ENCODE measurements at places on chromosomes 12 and 14. TPM values are rescaled to one million over a fixed set of nuclear protein-coding genes. Genes with fewer than 3 reads are reported as not detected.

DNA sequence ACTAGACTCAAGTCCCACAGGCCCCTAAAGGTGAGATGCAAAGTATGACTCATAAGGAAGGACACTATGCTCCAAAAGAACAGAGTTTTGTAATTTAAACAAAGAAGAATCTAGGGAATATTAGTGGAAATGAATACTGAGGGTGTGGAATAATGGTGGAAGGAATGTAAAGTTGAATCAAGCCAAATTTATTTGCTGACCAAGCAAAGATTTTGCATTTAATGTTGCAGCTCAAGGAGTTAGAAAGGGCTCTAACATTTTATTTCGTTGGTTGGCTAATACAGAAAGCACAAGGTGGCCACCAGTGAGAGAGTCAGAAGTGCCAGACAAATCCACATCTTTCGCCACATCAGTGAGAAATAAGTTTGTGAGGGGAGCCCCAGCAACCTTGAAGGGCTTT is 550.3 kb downstream of the FOXG1 start:
- no peak for DNase-seq

The FAR2 gene
- total RNA-seq, result 10.0 TPM

- DNase-seq, result no peak
Measured at GRCh38 chr12:9032202-9032964, 43.0 kb downstream of the KLRG1 start.

- DNase-seq, result peak; percentile 27
Measured at GRCh38 chr14:51357250-51357649, 117.2 kb downstream of the TMX1 start.

The PMCH gene
- not detected for total RNA-seq

DNA sequence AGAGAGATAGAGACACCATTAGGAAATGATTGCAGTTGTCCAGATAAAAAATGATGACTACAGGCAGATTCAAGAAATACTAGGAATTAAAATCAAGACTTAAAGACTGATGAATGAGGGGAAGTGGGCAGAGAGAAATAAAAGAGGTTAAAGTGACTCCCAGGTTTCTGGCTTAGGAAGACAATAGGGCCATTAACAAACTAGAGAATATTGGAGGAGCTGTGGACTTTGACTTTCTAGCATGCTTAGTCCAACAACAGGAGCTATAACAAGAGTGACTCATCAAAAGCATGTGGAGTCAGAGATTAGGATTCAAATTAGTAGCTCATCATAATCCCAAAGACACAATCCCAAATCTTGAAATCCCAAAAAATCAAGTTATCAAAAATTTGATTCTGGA is 101.5 kb downstream of the BMP4 start:
- peak; percentile 13 for DNase-seq

DNA sequence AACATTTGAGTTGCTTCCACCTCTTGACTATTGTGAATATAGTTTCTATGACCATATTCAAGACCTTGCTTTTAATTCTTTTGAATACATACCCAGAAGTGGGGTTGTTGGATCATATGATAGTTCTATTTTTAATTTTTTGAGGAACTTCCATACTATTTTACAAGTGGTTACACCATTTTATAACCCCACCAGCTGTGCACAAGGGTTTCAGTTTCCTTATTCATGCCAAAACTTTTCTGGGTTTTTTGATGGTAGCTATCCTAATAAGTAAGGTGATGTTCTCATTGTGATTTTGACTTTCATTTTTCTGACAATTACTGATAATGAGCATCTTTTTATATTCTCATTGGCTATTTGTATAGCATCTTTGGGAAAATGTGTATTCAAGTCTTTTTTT is 109.4 kb upstream of the GARIN2 start:
- no peak for DNase-seq

- no peak for DNase-seq
Measured at GRCh38 chr14:59707778-59708561, 131.4 kb upstream of the CCDC175 start.

- DNase-seq, result no peak
Measured at GRCh38 chr12:14920475-14921126, 17.7 kb downstream of the ERP27 start.

The KCNMB4 gene
- total RNA-seq, result 3.0 TPM

The CPNE6 gene
- not detected for total RNA-seq

All from M059J (cell line).